ENCODE measurements at places on chromosomes 7 and 10. TPM values are rescaled to one million over a fixed set of nuclear protein-coding genes. Genes with fewer than 3 reads are reported as not detected.

GRCh38 chr7:74012842-74013249 is 15.1 kb upstream of the ELN start:
- no peak for DNase-seq

GRCh38 chr10:129096065-129096984 is 370.7 kb upstream of the MGMT start:
- DNase-seq, result no peak

- DNase-seq, result no peak
Measured at GRCh38 chr10:11871466-11871865, 48.3 kb downstream of the PROSER2 start.

The SPDYE16 gene
- total RNA-seq, result 0.20 TPM

The BAMBI gene
- 5.8 TPM for total RNA-seq
